ENCODE measurements at places on chromosomes 5 and 9.

DNA sequence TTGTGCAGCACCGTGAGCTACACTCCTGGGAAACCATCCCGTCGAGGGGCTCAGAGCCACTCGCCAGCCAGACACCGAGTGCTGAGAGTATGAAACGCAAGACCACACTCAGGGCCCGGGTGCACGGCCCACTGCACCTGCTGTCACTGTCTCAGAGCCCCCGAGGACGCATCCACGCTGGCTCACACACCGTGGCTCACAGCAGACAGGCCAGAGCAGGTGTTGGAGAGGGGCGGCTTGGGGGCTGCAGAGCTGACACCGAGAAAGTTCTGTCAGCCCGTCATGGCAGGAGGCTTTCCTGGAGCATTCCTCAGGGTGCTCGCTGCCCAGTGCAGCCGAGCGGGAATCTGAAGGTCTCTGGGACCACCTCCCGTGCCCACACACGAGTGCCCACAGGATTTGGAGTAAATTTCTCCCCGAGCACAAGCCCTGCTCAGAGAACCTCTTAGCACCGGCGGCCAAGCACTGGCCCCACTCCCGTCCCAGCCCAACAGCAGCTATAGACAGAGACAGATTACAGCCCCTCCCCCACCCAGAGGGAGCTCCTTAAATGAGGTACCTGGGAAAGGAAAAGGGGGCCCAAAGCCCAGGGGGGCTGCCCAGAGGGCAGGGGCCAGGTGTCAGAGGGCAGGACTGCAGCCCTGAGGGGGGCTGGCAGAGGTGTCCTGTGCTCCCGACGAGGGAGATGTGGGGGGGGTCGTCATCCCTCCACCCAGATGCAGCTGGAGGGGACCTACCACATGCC, 56.0 kb upstream of the SARDH start:
- no peak overlapping the region for H3K27ac ChIP-seq
- H3K36me3 ChIP-seq, result peaks cover 2% of the 10 kb centered on the region
- H3K4me3 ChIP-seq, result no peak overlapping the region
- DNase-seq, result no peak
- H3K4me1 ChIP-seq, result peaks cover 9% of the 10 kb centered on the region

GRCh38 chr5:149162401-149163084, 21.2 kb downstream of the ABLIM3 start:
- H3K4me1 ChIP-seq, result no peaks in the 10 kb centered on the region
- no peaks in the 10 kb centered on the region for H3K27me3 ChIP-seq
- no peak for DNase-seq
- H3K4me3 ChIP-seq, result no peak overlapping the region
- no peak overlapping the region for H3K27ac ChIP-seq

GRCh38 chr9:3040761-3041160, 196.9 kb upstream of the PUM3 start:
- no peaks in the 10 kb centered on the region for H3K36me3 ChIP-seq
- H3K27ac ChIP-seq, result no peak overlapping the region
- H3K4me3 ChIP-seq, result no peak overlapping the region
- DNase-seq, result no peak
- H3K27me3 ChIP-seq, result no peaks in the 10 kb centered on the region

DNA sequence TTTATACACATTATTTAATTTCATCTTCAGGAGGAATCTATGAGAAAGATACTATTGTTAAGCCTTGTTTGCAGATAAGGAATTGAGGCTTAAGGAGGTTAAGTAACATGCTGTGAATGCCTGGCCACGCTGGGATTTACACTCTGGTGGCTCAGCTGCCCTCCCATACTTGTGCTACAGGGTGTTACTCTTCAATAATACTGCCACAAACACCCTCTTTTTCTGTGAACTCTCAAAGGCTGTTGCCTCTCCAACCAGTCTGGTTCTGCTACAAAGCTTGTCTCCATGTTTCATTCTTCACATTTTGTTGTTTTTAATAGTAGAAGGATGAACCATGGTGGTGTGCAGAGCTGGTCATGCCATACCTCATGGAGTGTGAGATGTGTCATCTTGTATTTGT, 76.7 kb upstream of the TNFAIP8 start:
- H3K4me3 ChIP-seq, result no peak overlapping the region
- peaks cover 27% of the 10 kb centered on the region for H3K36me3 ChIP-seq
- H3K27ac ChIP-seq, result peak overlapping the region; percentile 82
- DNase-seq, result no peak
- peaks cover 80% of the 10 kb centered on the region for H3K4me1 ChIP-seq
- no peaks in the 10 kb centered on the region for H3K27me3 ChIP-seq

- no peaks in the 10 kb centered on the region for H3K36me3 ChIP-seq
- no peaks in the 10 kb centered on the region for H3K27me3 ChIP-seq
These were observed 62.0 kb downstream of the ANKH start for GRCh38 chr5:14809369-14810155.

GRCh38 chr9:77807281-77807683, 159.2 kb upstream of the GNA14 start:
- H3K4me1 ChIP-seq, result no peaks in the 10 kb centered on the region
- no peak overlapping the region for H3K4me3 ChIP-seq
- no peaks in the 10 kb centered on the region for H3K27me3 ChIP-seq

DNA sequence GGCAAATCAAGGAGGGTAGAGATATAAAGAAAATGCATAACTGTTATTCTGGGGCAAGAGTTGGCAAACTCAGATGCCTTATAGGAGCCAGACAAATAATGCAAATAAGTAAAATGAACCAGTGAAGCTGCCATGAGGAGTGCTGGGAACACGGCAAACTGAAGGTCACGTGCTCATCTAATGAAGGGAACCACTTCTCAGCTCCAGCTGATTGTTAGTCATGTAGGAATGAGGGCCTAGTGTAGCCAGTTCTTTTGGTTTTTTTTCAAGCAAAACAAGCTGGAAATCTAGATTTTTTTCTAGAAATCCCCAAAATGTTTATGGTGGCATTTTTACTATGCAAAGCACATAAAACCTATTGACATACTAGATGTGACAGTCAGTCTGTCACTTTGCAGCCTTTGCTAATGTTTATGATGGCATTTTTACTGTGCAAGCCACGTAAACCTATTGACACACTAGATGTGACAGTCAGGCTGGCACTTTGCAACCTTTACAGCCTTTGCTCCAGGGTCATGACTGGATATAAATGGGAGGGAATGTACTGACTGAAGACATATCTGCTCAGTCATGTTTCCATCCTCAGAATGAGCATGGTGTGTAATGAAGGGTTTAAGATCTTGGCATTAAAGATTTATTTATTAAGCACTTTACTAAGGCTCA, 39.4 kb downstream of the RUSC2 start:
- H3K27ac ChIP-seq, result no peak overlapping the region
- H3K4me1 ChIP-seq, result no peaks in the 10 kb centered on the region
- no peaks in the 10 kb centered on the region for H3K27me3 ChIP-seq

GRCh38 chr5:99640646-99641045, 711.8 kb upstream of the CHD1 start:
- H3K4me3 ChIP-seq, result no peak overlapping the region
- no peak for DNase-seq
- H3K4me1 ChIP-seq, result no peaks in the 10 kb centered on the region
- no peak overlapping the region for H3K27ac ChIP-seq
- no peaks in the 10 kb centered on the region for H3K27me3 ChIP-seq

- no peak overlapping the region for H3K4me3 ChIP-seq
- no peak overlapping the region for H3K27ac ChIP-seq
- H3K27me3 ChIP-seq, result no peaks in the 10 kb centered on the region
- no peaks in the 10 kb centered on the region for H3K36me3 ChIP-seq
- no peak for DNase-seq
These were observed 114.9 kb downstream of the ICE1 start for GRCh38 chr5:5537426-5537825.

GRCh38 chr5:135440916-135441315, 6.2 kb downstream of the DCANP1 start:
- peaks cover 15% of the 10 kb centered on the region for H3K27me3 ChIP-seq
- no peak overlapping the region for H3K4me3 ChIP-seq
- no peak for DNase-seq
- H3K36me3 ChIP-seq, result no peaks in the 10 kb centered on the region
- no peaks in the 10 kb centered on the region for H3K4me1 ChIP-seq

DNA sequence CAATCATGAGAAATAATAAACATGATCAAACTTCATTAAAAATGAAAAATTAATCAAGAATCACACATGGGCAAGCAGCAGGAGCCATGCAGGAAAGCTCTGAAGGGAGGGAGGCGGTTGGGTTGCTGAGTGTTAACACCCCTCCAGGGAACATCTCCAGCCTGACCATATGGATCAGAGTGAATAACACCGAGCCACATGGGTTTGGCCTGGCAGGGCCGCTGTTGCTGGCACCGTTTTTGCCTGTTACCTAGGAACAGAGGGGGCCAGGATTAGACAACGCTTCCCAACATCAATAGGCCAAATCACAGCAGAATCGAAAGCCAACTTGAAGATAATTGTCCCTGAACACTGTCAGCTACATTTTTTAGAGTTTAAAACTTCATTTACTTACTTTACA, 160.2 kb downstream of the DENND1A start:
- H3K4me3 ChIP-seq, result no peak overlapping the region
- no peak overlapping the region for H3K27ac ChIP-seq
- DNase-seq, result no peak
- H3K4me1 ChIP-seq, result no peaks in the 10 kb centered on the region
- no peaks in the 10 kb centered on the region for H3K27me3 ChIP-seq
- no peaks in the 10 kb centered on the region for H3K36me3 ChIP-seq

DNA sequence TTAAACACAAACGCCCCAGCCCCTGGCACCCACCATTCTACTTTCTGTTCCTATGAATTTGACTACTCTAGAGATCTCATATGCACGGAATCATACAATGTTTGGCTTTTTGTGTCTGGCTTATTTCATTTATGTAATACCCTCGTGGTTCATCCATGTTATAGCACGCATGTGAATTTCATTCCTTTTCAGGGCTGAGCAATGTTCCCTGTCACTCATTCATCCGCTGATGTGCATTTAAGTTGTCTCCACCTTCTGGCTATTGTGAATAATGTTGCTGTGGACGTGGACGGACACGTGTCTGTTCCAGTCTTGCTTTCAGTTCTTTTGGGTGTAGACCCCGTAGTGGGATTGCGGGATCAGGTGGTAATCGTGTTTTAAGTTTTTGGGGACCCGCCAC, 79.9 kb upstream of the BARHL1 start:
- no peak for DNase-seq
- H3K27me3 ChIP-seq, result peaks cover 45% of the 10 kb centered on the region
- no peak overlapping the region for H3K27ac ChIP-seq

- no peaks in the 10 kb centered on the region for H3K4me1 ChIP-seq
- no peak overlapping the region for H3K4me3 ChIP-seq
- no peaks in the 10 kb centered on the region for H3K27me3 ChIP-seq
- H3K36me3 ChIP-seq, result no peaks in the 10 kb centered on the region
These were observed 328.4 kb downstream of the EFNA5 start for GRCh38 chr5:107342371-107342770.

GRCh38 chr9:72926506-72926905, 26.3 kb downstream of the ALDH1A1 start:
- no peak overlapping the region for H3K4me3 ChIP-seq
- H3K27ac ChIP-seq, result no peak overlapping the region
- H3K36me3 ChIP-seq, result no peaks in the 10 kb centered on the region
- no peaks in the 10 kb centered on the region for H3K4me1 ChIP-seq
- no peak for DNase-seq

DNA sequence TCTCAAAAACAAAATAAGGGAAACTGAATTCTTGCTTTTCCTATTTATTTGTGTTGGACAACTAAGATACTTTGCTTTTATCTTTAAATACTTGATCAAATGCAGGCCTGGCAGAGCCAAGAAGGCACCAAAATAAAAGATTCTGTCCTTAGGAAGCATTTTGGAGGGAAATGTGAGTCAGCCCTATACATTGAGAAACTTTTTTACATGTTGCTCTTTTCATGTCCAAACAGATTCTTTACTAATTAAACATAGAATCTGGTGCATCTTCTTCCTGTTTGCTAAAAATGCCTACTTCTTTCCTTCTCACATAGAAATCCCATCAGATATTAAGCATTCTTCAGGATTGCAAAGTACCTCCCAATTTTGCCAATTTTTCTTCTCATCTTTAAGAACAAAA, 1160.4 kb downstream of the EFNA5 start:
- H3K36me3 ChIP-seq, result no peaks in the 10 kb centered on the region
- H3K27me3 ChIP-seq, result no peaks in the 10 kb centered on the region
- H3K4me3 ChIP-seq, result no peak overlapping the region
- no peaks in the 10 kb centered on the region for H3K4me1 ChIP-seq
- no peak for DNase-seq

DNA sequence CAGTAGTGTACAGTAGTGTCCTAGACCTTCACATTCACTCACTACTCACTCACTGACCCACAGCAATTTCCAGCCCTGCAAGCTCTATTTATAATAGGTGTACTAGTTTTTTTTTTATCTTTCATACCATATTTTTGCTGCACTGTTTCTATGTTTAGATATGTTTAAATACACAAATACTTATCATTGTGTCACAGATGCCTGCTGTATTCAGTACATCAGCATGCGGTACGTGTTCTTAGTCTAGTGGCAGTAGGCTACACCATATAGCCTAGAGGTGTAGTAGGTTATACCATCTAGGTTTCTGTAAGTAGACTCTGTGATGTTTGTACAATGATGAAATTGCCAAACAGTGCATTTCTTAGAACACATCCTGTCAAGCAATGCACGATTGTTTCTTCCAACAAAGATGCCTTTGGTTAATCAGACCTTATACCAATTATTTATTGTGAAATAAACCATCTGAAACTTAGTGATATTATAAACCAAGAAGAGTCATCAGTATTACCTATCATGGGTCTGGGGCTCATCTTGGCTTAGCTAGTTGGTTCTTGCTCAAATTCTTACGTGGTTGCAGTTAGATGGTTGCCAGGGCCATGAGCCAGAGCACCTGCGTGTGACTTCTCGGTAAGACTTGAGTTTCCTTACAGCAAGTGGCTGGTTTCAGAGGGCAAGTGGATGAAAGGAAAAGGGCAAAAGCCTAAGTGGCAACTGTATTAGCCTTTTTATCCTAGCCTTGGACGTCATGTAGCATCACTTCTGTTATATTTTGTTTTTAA, 41.1 kb downstream of the ERBIN start:
- DNase-seq, result no peak
- no peaks in the 10 kb centered on the region for H3K27me3 ChIP-seq
- no peak overlapping the region for H3K4me3 ChIP-seq
- H3K36me3 ChIP-seq, result no peaks in the 10 kb centered on the region
- H3K27ac ChIP-seq, result no peak overlapping the region

DNA sequence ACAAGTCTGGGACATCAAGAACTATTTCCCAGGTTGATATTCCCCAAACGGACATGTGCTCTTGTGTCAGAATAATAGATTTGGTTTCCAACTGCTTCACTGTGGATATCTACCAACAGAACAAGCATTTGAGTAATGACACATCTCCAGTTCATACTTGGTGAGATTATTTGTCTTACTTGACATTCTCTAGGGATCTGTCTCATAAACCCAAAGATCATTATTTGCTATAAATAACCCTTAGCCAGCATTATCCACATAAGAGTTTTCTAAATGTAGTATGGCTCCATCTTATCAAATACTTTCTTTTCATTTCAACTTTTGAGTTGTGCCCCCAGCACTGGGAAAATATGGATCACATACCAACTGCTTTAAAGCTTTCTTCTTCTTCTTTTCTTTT, 1063.9 kb upstream of the CDH18 start:
- H3K36me3 ChIP-seq, result no peaks in the 10 kb centered on the region
- H3K4me3 ChIP-seq, result no peak overlapping the region
- H3K27ac ChIP-seq, result no peak overlapping the region
- H3K27me3 ChIP-seq, result no peaks in the 10 kb centered on the region

GRCh38 chr5:150001660-150002486, 1.3 kb downstream of the HMGXB3 start:
- H3K36me3 ChIP-seq, result no peaks in the 10 kb centered on the region
- peak overlapping the region; percentile 55 for H3K4me3 ChIP-seq
- peaks cover 7% of the 10 kb centered on the region for H3K4me1 ChIP-seq
- H3K27me3 ChIP-seq, result no peaks in the 10 kb centered on the region

- H3K4me3 ChIP-seq, result no peak overlapping the region
- no peak overlapping the region for H3K27ac ChIP-seq
- no peaks in the 10 kb centered on the region for H3K27me3 ChIP-seq
- DNase-seq, result peak; percentile 10
- peaks cover 18% of the 10 kb centered on the region for H3K4me1 ChIP-seq
- H3K36me3 ChIP-seq, result no peaks in the 10 kb centered on the region
These were observed 332.3 kb downstream of the CWC27 start for GRCh38 chr5:65100911-65101631.
